ENCODE measurements at places on chromosomes 7 and 10.

GRCh38 chr7:8354503-8354902, 78.9 kb upstream of the NXPH1 start:
- no peak for DNase-seq

- DNase-seq: no peak
Observed at GRCh38 chr7:105426606-105427146, 38.0 kb upstream of the SRPK2 start.

DNA sequence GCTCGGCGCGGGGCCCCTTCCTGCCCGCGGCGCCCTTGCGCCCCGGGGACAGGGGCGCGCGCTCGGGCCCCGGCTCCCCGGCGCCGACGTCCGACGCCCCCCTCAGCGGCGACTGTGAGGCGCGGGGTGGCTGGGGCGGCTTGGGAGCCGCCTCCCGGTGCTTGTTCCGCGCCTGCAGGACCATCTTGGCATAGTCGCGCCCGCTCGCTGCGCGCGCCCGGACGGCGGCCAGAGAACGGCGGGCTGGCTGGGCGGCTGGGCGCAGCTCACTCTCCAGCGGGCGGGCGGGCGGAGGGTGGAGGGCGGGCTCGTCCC, at the start of gene DPY19L1:
Gene DPY19L1, minus strand, starts transcription at position 275 of the 315 bp plus-strand sequence. Its CDS starts 91 bp downstream, at position 184.
- no peak for DNase-seq

GRCh38 chr7:27143950-27144780, 684 bp upstream of the HOXA5 start:
- DNase-seq: no peak

GRCh38 chr7:80136261-80137055, 1.8 kb downstream of the GNAI1 start:
- no peak for DNase-seq

DNA sequence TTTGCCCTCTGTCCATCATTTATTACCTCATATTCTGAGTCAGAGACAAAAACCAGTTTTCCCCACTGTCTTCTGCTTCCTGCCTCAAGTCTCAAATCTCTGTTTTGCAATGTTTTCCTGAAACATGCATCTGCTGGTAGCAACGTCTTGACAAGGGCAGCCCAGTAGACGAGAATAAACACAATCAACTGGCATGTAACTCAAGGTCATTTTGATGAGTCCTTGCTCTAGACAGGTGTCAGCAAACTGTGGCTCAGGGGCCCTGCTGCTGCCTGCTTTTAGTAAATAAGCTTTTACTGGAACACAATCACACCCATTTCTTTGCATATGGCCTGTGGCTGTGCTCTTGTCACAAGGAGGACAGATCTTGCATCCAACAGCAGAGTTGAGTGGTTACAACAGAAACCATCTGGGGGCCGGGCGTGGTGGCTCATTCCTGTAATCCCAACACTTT, 59.8 kb downstream of the ITIH5 start:
- no peak for DNase-seq

- no peak for DNase-seq
Observed at GRCh38 chr10:73339436-73339835, 19.2 kb downstream of the CFAP70 start.

DNA sequence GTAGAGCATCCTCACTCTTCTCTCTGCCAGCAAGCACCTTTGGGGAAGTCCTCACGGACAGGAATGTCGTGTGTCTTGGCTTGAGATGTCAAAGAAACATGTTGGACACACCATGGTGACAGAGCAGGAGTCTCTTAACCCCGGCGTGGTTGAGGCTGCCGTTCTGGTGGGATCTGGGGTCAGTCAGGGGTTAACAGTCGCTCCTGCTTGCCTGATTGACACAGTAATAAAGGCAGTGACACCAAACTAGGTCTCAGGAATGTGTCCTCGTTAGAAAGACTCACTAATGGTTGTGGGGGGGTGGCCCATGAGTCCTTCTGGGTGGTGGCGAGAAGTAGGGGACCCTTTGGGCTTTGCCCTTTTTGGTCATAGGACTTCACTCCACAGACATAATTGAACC, 69.0 kb downstream of the TCF7L2 start:
- no peak for DNase-seq

- no peak for DNase-seq
Observed at GRCh38 chr7:45686441-45687184, 112.4 kb downstream of the ADCY1 start.

DNA sequence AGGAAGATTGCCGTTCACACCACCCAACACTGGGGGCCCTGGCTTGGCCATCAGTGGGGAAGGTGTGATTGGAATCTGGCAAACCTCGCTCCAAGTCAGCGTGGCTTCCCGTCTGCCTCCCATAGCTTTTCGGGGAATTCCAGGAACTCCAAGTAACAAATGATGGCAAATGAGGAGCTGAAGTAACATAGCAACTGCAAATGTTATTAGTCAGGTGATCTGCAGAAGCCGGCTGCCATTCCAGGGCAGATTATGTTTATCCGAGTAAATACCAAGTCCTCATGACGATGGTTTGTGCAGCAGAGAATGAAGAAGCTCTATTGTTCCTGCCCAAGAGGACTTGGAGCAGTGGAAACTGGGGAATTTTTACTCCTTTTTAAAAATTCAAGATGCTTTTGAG, 270.5 kb upstream of the PODXL start:
- DNase-seq: no peak

DNA sequence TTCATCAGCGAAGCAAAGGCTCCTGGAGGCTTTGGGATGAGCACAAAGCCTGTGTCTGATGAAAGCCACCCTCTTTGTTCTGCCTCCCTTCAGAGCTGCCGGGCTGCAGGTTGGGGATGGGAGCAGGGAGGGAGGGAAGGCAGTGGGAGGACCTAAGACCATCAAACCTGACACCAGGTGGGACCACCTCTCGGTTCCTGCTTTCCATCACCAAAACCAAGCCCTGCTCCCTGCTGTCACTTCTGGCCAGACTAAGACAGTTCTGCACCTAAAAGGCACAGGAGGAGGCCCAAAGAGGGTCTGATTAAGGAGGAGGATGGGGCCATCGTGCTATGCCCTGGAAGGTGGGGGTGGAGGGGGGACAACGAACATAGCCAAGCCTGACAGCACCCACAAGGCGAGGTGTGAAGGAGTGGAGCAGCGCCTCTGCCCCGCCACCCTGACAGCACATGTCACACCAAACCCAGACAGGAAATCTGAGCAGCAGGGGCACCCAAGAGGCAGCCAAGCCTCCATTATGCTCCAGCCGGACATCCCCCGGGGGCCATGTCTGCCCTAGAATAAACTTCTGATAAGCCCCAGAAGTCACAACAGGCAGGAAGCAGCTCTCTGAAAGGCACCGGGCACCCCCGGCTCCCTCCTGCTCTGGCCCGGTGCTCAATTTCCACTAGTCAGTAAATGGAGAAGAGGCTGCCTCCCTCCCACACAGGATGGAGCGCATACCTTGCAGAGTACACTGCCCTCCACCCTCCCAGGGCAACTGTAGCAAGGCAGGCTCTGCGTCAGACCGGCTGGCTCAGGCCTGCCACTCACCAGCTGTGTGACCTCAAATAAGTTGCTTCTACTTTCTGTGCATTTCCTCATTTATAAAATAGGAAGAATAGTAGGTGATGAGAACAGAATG, 48.9 kb downstream of the DLG5 start:
- DNase-seq: no peak

GRCh38 chr7:2529161-2530070, 9.8 kb downstream of the LFNG start:
- peak; percentile 52 for DNase-seq

DNA sequence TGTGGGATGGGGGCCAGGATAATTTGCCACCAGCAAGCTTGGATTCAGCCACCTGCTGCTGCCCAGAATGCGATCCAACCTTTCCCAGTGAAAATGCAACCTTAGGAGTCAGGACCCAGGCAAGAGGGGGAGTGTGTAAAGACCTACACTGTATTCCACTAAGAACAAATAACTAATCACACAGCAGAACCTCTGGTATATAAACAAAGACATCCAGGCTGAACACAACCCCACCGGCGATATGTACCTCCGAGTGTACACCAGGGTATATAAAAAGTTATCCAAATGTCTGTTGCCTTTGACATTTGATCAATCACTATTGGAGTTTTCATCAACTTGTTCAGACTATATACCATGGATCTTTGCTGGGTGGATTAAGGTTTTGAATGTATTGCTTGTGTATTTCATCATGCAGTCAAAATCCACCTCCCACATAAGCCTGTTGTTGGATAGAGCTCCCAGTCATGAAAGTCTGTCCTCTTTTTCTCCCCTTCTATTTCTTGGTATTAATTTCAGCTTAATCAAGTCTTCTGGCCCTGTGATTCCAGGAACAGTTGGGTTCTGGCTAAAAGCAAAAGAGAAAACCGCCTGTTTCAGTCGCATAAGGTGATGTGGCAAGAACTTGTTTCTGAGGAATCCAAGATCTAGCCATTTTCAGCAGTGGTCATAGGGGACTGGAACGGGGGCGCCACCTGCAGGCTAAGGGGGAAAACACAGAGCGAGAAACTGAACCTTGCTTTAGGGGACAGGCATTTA, 290.7 kb downstream of the CCDC3 start:
- DNase-seq: peak; percentile 88

GRCh38 chr10:73207883-73208282, 39.2 kb downstream of the DNAJC9 start:
- DNase-seq: no peak

GRCh38 chr10:85922356-85923129, 444.1 kb downstream of the GRID1 start:
- DNase-seq: no peak

DNA sequence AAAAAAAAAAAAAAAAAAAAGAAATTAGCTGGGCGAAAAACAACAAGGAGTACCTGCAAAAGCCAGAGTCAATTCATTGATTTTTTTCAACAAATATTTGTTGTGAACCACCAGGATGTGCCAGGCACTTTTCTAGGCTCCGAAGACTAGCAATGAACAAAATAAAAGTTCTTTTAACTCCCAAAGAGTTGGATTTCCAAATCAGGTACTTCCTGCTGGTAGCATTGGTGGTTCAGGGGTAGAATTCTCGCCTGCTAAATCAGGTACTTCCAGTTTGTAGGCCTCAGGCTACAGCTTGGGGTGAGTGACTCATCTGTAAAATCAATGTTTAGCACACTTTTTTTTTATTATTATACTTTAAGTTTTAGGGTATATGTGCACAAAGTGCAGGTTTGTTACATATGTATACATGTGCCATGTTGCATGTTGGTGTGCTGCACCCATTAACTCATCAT, 10.9 kb downstream of the PPA1 start:
- DNase-seq: no peak

DNA sequence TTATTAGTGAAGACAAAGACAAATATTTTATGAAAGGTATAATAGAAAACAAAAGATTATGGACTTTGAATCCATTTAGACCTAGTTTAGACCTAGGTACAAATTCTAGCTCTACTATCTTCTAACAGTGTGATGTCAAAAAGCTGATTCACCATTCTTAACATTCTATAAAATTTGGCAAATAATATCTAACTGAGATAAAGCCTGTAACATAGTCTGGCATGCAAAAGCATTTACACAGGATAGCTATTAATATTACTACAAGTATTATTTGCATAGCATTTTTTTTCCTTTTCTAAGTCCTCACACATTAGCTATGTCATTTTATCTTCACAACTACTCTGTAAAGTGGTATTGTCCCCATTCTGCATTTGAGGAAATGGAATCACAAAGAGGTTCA, 179.6 kb upstream of the LRRTM3 start:
- DNase-seq: no peak

GRCh38 chr10:29465384-29465783, 169.4 kb downstream of the SVIL start:
- DNase-seq: peak; percentile 9

DNA sequence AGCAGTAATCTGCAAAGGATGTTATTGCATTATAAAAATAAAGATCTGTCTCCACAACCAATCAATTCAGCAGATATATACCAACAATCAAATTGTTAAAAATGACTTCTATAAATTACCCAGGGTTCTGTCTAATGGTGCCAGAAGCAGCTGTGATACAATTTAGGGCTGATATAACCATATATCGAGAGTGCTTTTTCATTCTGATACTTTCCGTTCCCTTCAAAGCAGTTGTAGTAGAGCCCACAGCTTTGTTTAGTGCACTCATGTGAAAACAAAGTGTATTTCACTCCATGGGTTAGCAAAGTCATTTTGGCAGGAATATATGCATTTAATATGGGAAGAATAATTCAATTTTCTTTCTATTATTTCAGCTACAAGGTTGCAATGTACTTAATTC, 83.1 kb upstream of the CHCHD3 start:
- no peak for DNase-seq

GRCh38 chr10:124736491-124737136, 7.6 kb downstream of the FAM53B start:
- peak; percentile 69 for DNase-seq

- DNase-seq: no peak
Observed at GRCh38 chr10:21458126-21458871, 67.2 kb downstream of the SKIDA1 start.

GRCh38 chr7:137587326-137587725, 243.8 kb upstream of the PTN start:
- no peak for DNase-seq

GRCh38 chr10:129900825-129901224, 63.2 kb downstream of the EBF3 start:
- DNase-seq: no peak

All from right forelimb (tissue), 1 donor.